ENCODE measurements at places on chromosomes 12 and 14.

- no peak for DNase-seq
Measured at GRCh38 chr12:79858518-79858917, 76.4 kb downstream of the PPP1R12A start.

- DNase-seq: peak; percentile 49
Measured at GRCh38 chr14:69133206-69134125, 19.5 kb downstream of the DCAF5 start.

DNA sequence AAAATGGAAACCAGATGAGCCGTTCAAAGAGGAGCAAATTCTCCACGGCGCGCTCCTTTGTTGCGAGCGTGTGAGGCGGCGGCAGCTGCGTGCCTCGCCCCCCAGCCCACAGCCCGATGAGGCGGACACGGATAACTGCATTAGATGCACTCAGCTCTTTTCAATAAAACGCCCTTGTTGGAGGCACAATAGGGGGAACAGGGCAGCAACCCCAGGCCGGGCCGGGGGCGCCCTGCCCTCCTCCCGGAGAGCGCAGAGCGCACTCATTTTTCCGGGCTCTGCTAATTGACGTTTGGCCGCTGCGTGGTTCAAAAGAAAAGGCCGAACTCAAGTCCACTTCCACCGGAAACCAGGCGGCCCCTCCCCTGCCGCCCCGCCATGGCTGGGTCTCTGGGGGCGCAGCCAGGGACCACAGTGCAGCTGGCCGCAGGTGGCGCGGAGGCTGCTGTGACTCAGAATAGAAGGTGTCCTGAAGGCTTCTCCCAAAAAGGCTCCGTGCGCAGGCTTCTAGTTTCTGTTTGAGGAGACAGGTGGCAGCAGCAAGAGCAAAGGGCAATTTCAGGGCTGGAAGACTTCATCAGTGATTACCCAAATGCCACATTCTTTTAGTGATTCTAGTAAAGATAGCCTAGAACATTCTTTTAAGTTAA is 29.0 kb upstream of the SMOC1 start:
- DNase-seq: no peak

GRCh38 chr14:100784523-100785337 is 41.2 kb upstream of the MEG3 start:
- DNase-seq: no peak

GRCh38 chr12:126747530-126748149 is 1519.3 kb upstream of the TMEM132C start:
- DNase-seq: no peak

- DNase-seq: no peak
Measured at GRCh38 chr12:43880547-43880946, 44.7 kb downstream of the TMEM117 start.

All from skeletal muscle cell (primary cell).